ENCODE measurements at places on chromosomes 6 and 20. TPM values are rescaled to one million over a fixed set of nuclear protein-coding genes. Genes with fewer than 3 reads are reported as not detected.

The DTNBP1 gene
- total RNA-seq = 14.3 TPM

The IL17F gene
- total RNA-seq = not detected

The EYA2 gene
- not detected for total RNA-seq

DNA sequence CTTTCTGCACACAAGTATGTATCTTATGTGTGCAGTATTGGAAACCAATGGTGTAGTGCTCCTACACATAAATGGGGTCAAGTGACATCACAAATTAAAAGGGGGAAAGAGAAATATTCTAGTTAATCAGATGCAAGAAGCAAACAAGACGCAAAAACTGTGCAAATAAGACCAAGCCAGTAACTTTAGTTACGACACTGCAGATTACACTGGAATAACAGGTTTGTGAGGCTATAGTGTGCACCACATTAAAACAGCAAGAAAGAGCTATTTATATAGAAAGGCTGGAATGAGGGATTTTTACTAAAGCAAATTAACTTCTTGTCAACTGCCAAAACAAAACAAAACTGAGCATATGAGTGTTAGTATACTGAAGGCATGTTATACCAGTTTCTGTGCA is 45.8 kb downstream of the NR2E1 start:
- no peak overlapping the region for H3K27ac ChIP-seq
- DNase-seq = no peak
- H3K4me1 ChIP-seq = no peaks in the 10 kb centered on the region

GRCh38 chr6:34138191-34138590 is 7.7 kb downstream of the GRM4 start:
- H3K27me3 ChIP-seq = peaks cover 68% of the 10 kb centered on the region
- H3K4me1 ChIP-seq = no peaks in the 10 kb centered on the region
- H3K27ac ChIP-seq = no peak overlapping the region

- DNase-seq = no peak
- H3K36me3 ChIP-seq = no peaks in the 10 kb centered on the region
- H3K27me3 ChIP-seq = no peaks in the 10 kb centered on the region
- no peak overlapping the region for H3K4me3 ChIP-seq
- no peaks in the 10 kb centered on the region for H3K4me1 ChIP-seq
- no peak overlapping the region for H3K27ac ChIP-seq
Observed at GRCh38 chr6:35647400-35647799, 41.3 kb downstream of the FKBP5 start.

GRCh38 chr20:1184638-1185315 is at the start of gene TMEM74B:
Gene TMEM74B, minus strand, starts transcription at chr20:1184981. Its CDS starts 1,180 bp downstream, at chr20:1183801.
- H3K36me3 ChIP-seq = no peaks in the 10 kb centered on the region
- no peak within 1 kb of the TSS for H3K27ac ChIP-seq
- H3K4me3 ChIP-seq = peak within 1 kb of the TSS; percentile 22
- no peaks in the 10 kb centered on the region for H3K4me1 ChIP-seq

- H3K4me1 ChIP-seq = no peaks in the 10 kb centered on the region
- peaks cover 12% of the 10 kb centered on the region for H3K36me3 ChIP-seq
- H3K27me3 ChIP-seq = no peaks in the 10 kb centered on the region
- DNase-seq = no peak
- H3K27ac ChIP-seq = no peak overlapping the region
- no peak overlapping the region for H3K4me3 ChIP-seq
Observed at GRCh38 chr20:39638731-39639130, 676.6 kb downstream of the DHX35 start.

DNA sequence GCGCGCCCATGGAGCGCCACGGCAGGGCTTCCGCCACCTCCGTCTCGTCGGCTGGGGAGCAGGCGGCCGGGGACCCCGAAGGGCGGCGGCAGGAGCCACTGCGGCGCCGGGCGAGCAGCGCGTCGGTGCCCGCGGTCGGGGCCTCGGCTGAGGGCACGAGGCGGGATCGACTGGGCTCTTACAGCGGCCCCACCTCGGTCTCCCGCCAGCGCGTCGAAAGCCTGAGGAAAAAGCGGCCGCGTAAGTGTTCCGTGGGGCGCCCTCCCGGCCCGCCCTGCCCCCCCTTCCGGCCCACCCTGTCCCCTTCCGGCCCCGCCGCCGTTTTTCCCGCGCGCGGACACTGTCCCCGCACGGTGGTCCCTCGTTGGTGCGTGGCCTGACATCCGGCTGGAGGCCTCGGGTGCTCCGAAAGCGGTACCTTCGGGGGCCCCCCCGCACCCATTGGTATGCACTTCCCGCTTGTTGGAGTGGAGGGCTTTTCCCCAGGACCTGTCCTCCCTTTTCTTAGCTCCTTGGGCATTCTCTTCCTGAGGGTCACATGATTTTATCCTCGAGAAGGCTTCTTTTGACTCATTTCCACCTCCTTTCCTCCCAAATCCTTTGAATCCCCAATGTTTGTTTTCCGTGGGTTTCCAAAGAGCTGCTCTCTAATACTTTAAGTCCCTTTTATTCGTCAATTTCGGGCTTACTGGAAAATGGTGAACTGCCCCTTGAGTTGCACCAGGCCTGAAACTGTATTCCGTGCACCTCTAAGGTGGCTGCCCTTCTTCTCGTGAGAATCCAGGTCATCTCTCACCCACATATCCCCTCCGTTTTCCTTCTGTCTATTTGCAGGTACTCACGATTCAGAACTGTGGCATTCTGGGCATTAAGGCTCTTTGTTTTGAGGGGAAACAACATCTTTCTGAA is 556 bp downstream of the PANK2 start:
- H3K4me1 ChIP-seq = peaks cover 48% of the 10 kb centered on the region
- H3K4me3 ChIP-seq = peak overlapping the region; percentile 99
- DNase-seq = no peak

DNA sequence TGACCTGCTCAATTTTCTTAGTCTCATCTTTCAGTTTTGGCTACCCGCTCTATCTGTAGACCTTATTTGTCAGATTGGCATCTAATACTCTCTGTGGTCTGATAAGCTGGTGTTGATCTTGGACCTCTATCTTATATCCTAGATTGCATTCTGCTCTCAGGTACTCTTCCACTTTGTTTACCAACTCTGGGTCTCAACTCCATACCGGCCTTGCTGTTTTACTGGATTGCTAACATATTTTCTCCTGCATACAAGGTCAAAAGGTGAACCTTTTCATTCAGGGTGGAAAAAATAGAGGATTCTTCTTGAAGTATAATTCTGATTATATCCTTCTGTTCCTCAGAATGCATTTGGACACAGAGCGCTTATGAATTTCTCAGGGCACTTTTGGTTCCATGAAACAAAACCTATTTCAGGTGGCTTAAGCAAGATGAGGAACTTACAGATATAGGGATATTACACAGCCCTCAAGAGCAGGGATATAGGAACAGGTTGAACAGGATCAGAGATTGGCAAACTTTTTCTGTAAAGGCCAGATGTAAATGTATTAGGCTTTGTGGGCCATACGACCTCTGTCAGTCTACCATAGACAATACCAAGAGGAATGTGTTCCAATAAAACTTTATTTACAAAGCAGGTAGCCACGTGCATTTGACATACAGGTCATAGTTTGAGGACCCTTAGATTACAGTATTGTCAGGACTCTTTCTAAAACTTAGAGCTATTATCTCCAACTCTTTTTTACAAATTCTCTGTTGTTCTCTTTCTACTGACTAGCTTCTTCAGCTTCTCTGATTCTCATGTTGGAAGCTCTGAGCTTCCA is 2.5 kb upstream of the SH3BGRL2 start:
- DNase-seq = no peak
- no peak overlapping the region for H3K27ac ChIP-seq
- H3K27me3 ChIP-seq = peaks cover 21% of the 10 kb centered on the region
- no peak overlapping the region for H3K4me3 ChIP-seq

- no peak for DNase-seq
- H3K4me1 ChIP-seq = no peaks in the 10 kb centered on the region
- no peak overlapping the region for H3K4me3 ChIP-seq
- no peak overlapping the region for H3K27ac ChIP-seq
Observed at GRCh38 chr6:161919691-161920090, 645.8 kb upstream of the AGPAT4 start.

GRCh38 chr6:137875606-137876005 is 8.5 kb downstream of the TNFAIP3 start:
- H3K27ac ChIP-seq = no peak overlapping the region
- peaks cover 49% of the 10 kb centered on the region for H3K4me1 ChIP-seq
- peaks cover 36% of the 10 kb centered on the region for H3K36me3 ChIP-seq
